ENCODE measurements at places on chromosomes 3 and 15. TPM values are rescaled to one million over a fixed set of nuclear protein-coding genes. Genes with fewer than 3 reads are reported as not detected.
A peak's percentile ranks its signal among the peaks of the same experiment; 100 is the strongest.

DNA sequence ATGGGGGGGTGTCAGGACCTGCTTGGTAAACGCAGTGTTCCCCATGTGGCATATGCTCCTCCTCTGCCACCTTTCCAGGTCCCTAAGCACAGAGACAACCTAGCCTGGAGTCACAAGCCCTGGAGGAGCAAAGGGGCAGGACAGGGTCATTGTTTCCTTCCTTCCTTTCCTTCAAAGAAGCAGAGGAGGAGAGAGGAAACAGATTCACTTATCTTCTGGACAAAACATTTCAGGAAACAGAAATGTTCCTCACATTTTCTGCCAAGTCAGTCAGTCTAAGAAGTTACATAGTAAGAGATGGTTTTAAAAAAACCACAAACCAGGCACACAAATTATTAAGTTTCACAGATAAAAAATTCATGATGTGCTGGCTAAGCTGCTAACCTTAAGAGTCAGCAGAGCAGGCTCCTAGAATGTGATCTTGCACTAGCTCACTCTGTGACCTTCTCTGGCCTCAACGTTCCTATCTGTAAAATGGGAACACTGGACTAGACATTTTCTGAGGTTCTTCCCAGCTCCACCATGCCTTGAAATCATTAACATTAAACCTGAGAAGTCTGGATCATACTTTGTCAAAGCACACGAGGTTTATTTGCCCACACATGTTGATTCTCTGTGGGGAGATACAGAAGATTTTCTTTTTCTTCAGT lies 47.9 kb downstream of the ATP13A5 start:
- no peak for DNase-seq
- no peaks in the 10 kb centered on the region for H3K27me3 ChIP-seq
- H3K36me3 ChIP-seq: no peaks in the 10 kb centered on the region

- no peaks in the 10 kb centered on the region for H3K36me3 ChIP-seq
- H3K4me3 ChIP-seq: peak overlapping the region; percentile 89
- no peaks in the 10 kb centered on the region for H3K4me1 ChIP-seq
Observed at GRCh38 chr3:12994357-12994606, 78.9 kb downstream of the IQSEC1 start.

- H3K4me3 ChIP-seq: no peak overlapping the region
- H3K27ac ChIP-seq: no peak overlapping the region
- no peak for DNase-seq
- H3K4me1 ChIP-seq: no peaks in the 10 kb centered on the region
Observed at GRCh38 chr3:14772533-14773138, 46.1 kb upstream of the FGD5 start.

The GOLGA6L7 gene
- not detected for total RNA-seq

The TNNC1 gene
- total RNA-seq: 35.6 TPM

DNA sequence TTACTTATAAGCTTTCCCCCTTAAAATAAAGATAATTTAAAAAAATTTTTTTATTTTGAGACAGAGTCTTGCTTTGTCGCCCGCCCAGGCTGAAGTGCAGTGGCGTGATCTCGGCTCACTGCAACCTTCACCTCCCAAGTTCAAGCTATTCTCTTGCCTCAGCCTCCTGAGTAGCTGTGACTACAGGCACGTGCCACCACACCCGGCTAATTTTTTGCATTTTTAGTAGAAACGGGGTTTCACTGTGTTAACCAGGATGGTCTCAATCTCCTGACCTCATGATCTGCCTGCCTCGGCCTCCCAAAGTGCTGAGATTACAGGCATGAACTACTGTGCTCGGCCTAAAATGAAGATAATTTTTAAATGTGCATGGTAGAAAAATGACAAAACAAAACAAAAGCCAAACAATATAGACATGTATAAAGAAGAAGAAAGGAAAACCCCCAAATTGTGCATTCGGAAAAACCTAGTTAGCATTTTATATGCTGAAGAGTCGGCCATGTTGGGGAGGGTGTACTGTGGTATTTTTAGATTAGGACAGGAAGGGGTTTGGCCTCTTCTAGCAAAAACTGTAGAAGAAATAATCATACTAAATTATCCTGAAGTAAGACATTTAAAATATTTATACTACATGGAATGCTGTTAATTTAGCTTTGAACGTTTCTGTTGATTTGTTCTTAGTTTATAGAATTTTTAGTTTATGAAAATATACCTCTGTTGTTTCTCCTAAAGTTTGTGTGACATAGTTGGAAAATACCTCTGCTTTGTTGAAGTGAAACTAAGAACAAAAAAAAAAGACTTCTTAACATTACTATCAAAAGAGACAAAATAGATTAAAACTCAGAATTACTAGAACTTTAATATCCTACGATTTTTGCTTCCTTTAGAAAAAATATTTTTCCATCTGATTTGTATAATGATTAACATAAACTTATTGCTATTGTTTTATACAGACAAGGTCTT lies 7.4 kb downstream of the APPL1 start:
- no peak overlapping the region for H3K27ac ChIP-seq
- no peaks in the 10 kb centered on the region for H3K27me3 ChIP-seq
- no peak overlapping the region for H3K4me3 ChIP-seq
- H3K4me1 ChIP-seq: no peaks in the 10 kb centered on the region

DNA sequence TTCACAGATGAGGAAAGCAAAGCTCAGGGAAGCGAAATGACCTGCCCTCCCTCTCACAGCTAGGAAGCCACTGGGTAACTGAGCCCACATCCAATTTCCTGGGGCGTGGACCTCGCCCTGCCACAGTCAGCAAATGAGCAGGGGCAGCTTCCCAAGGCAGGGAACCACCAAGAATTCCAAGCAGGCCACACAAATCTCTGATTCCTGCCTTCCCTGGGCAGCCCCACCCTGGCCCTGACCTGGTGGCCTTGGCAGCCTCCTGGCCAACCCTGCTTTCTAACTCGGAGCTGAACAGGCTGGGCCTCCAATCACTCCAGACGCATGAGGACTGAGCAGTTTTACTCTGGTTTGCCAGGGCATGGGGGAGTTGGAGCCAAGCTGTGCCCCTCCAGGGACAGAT lies 203.7 kb upstream of the TLE3 start:
- H3K4me3 ChIP-seq: no peak overlapping the region
- H3K4me1 ChIP-seq: no peaks in the 10 kb centered on the region
- no peaks in the 10 kb centered on the region for H3K27me3 ChIP-seq
- no peak overlapping the region for H3K27ac ChIP-seq

GRCh38 chr3:152790651-152791387 lies 44.1 kb upstream of the P2RY1 start:
- H3K4me3 ChIP-seq: no peak overlapping the region
- no peaks in the 10 kb centered on the region for H3K36me3 ChIP-seq
- H3K4me1 ChIP-seq: no peaks in the 10 kb centered on the region
- DNase-seq: no peak
- H3K27me3 ChIP-seq: no peaks in the 10 kb centered on the region

- no peaks in the 10 kb centered on the region for H3K27me3 ChIP-seq
- no peak overlapping the region for H3K27ac ChIP-seq
- peak; percentile 8 for DNase-seq
- no peak overlapping the region for H3K4me3 ChIP-seq
- H3K4me1 ChIP-seq: no peaks in the 10 kb centered on the region
- no peaks in the 10 kb centered on the region for H3K36me3 ChIP-seq
Observed at GRCh38 chr3:175005193-175005592, 146.1 kb downstream of the NAALADL2 start.

GRCh38 chr3:66039590-66039887 lies 821 bp upstream of the MAGI1 start:
- H3K27me3 ChIP-seq: peaks cover 2% of the 10 kb centered on the region
- H3K4me1 ChIP-seq: no peaks in the 10 kb centered on the region
- no peaks in the 10 kb centered on the region for H3K36me3 ChIP-seq
- H3K27ac ChIP-seq: peak overlapping the region; percentile 78
- peak; percentile 38 for DNase-seq

The CCDC39 gene
- total RNA-seq: 6.7 TPM

GRCh38 chr15:75167588-75168350 lies 33.9 kb upstream of the C15orf39 start:
- H3K4me3 ChIP-seq: no peak overlapping the region
- no peaks in the 10 kb centered on the region for H3K36me3 ChIP-seq
- H3K27ac ChIP-seq: no peak overlapping the region
- H3K27me3 ChIP-seq: no peaks in the 10 kb centered on the region
- no peaks in the 10 kb centered on the region for H3K4me1 ChIP-seq

DNA sequence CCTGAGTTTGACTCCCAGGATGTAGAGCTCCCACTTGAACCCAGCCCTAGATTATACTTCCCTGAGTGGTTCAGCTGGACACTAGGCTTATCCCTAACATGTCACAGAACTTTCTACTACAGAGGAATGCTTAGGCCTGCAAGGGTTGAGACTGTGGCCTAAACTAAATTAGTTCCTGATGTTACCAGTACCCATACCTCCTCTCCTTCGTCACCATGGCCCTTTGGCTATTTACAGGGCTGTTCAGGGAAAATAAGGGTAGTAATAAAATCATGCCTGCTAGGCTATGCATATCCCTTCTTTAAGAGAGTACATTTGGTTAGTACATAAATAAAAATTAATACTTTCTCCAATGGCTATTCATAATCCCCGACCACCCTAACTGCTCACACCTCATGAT lies 356.4 kb upstream of the RASGRP1 start:
- no peaks in the 10 kb centered on the region for H3K27me3 ChIP-seq
- H3K36me3 ChIP-seq: no peaks in the 10 kb centered on the region
- H3K27ac ChIP-seq: no peak overlapping the region
- no peak overlapping the region for H3K4me3 ChIP-seq
- DNase-seq: no peak

The GFM1 gene
- total RNA-seq: 40.6 TPM

- no peak overlapping the region for H3K27ac ChIP-seq
- DNase-seq: no peak
- no peak overlapping the region for H3K4me3 ChIP-seq
- H3K36me3 ChIP-seq: peaks cover 3% of the 10 kb centered on the region
Observed at GRCh38 chr3:151431940-151432339, 28.9 kb downstream of the IGSF10 start.

DNA sequence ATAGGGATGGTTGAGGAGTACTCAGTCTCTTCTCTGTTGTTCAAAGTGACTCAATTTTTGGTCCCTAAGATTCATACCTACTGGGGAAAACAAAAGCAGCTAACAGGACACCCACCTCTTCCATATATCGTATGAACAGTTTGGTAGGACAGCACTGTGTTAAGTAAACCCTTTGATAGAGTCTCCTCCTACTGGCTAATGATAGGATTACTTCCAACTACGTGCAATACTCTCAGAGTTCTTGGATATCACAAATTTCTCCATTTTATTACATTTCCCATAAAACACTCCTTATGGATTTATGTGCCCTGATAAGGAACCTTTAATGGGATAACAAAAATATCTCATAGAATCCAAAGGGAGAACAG lies 200.2 kb upstream of the GOLGA6L4 start:
- H3K27me3 ChIP-seq: no peaks in the 10 kb centered on the region
- no peaks in the 10 kb centered on the region for H3K4me1 ChIP-seq
- H3K27ac ChIP-seq: no peak overlapping the region

The SLC12A1 gene
- total RNA-seq: not detected

GRCh38 chr3:45283471-45283870 lies 57.4 kb upstream of the TMEM158 start:
- H3K36me3 ChIP-seq: no peaks in the 10 kb centered on the region
- no peak overlapping the region for H3K27ac ChIP-seq
- H3K27me3 ChIP-seq: no peaks in the 10 kb centered on the region
- DNase-seq: no peak
- no peaks in the 10 kb centered on the region for H3K4me1 ChIP-seq

The DVL3 gene
- total RNA-seq: 73.5 TPM

The TMEM158 gene
- 3.4 TPM for total RNA-seq

- H3K27ac ChIP-seq: no peak overlapping the region
- no peaks in the 10 kb centered on the region for H3K36me3 ChIP-seq
- H3K4me1 ChIP-seq: no peaks in the 10 kb centered on the region
- H3K4me3 ChIP-seq: no peak overlapping the region
- DNase-seq: no peak
- no peaks in the 10 kb centered on the region for H3K27me3 ChIP-seq
Observed at GRCh38 chr15:29035336-29036285, 149.8 kb downstream of the APBA2 start.

- no peaks in the 10 kb centered on the region for H3K36me3 ChIP-seq
- DNase-seq: no peak
- H3K4me3 ChIP-seq: no peak overlapping the region
Observed at GRCh38 chr3:77799278-77799677, 759.4 kb downstream of the ROBO2 start.

The CCR3 gene
- 0.15 TPM for total RNA-seq

GRCh38 chr15:67146234-67146633 lies 80.8 kb downstream of the SMAD3 start:
- peak; percentile 57 for DNase-seq
- peaks cover 36% of the 10 kb centered on the region for H3K4me1 ChIP-seq
- H3K36me3 ChIP-seq: no peaks in the 10 kb centered on the region
- no peaks in the 10 kb centered on the region for H3K27me3 ChIP-seq
- no peak overlapping the region for H3K4me3 ChIP-seq
- peak overlapping the region; percentile 39 for H3K27ac ChIP-seq

The APPL1 gene
- total RNA-seq: 27.0 TPM

DNA sequence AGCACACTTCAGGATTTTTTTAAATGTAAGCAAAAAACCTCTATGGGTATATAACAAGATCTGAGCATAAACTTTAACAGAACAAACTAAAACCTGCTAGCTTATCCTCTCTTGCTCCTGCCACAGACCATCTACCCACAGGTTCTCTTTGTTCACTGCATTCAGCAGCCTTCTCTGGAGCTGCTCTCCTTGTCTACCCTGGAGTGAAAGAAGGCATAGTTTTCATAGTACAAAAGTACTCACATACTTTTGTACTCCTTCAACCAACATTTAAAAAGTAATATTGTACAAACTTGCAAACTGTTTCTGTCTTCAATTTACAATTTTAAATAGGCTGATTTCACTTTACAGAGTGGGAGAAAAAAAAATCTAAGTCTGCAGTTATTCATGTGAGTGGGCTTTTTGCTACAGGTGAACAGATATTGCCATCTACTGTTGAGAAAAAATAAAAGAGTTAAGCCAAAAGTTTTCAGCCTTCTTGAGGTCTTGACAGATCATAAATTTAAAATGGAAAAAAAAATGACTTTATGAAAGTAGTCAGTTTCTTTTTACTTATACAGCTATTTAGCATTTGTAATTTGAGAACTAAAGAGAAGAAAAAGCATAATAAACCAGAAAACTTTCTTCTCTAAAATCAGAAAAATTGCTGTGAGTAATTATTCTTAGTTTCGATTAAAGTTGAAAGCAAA lies 20.4 kb downstream of the TERC start:
- H3K4me3 ChIP-seq: no peak overlapping the region
- no peak overlapping the region for H3K27ac ChIP-seq
- H3K27me3 ChIP-seq: no peaks in the 10 kb centered on the region
- DNase-seq: peak; percentile 66

DNA sequence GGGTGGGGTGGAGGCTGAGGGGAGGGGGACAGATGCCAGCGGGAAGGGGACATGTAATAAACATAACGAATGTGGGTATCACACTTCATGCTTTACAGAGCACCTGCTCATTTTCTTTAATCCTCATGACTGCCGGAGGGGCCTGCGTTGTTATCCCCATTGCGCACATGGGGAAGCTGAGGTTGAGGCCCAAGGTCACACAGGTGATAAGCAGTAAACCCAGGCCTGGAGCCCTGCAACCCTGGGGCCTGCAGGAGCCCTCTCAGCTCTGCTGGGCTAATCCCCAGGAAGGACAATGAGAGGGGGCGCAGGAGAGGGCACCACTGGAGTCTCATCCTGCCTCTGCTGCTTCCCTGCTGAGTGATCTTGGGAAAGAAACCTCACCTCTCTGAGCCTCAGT lies 64.3 kb downstream of the MEGF11 start:
- H3K36me3 ChIP-seq: no peaks in the 10 kb centered on the region
- no peaks in the 10 kb centered on the region for H3K4me1 ChIP-seq
- H3K27me3 ChIP-seq: no peaks in the 10 kb centered on the region
- no peak overlapping the region for H3K4me3 ChIP-seq
- no peak for DNase-seq
- no peak overlapping the region for H3K27ac ChIP-seq
